Renal cortical epithelial cell (primary cell): ENCODE measurements at places on chromosomes 1 and 21.

DNA sequence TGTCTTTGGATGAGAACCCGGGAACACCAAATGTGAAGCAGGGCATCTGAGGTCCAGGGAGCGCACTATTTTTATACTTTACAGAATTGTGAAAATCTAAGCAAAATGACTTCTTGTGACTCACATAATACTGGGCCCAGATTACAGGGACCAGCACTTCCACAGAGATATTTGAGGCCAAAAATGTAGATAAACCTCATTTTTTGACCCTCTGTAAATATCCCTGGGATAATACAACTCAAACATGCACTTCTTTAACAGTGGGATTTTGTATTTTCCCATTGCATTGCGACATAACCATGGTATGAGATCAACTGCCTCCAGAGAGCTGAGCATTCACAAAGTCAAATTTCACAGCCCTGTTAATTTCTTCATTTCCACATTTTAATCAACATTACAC, 289.4 kb upstream of the ADGRL4 start:
- no peak for DNase-seq

DNA sequence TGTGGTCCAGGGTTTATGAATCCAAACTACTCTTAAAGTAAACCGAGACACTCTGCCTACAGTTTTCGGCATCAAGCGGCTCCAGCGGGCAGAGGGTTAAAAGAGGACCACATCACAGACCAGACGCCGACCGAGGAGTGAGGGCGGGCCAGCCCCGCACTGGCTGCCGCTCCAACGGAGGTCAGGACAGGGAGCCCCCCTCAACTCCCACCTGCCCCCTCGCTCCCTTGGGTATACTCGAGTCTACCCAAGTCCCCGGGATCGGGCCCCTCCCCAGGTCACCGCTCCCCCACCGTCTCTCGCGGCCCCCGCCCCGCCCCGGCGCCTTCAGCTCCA, 312 bp downstream of the ARNT start:
- DNase-seq: peak; percentile 31

- no peak for DNase-seq
Observed at GRCh38 chr1:61724506-61724812, 482 bp downstream of the TM2D1 start.

GRCh38 chr1:7960867-7961215, 670 bp upstream of the PARK7 start:
- no peak for DNase-seq

- peak; percentile 96 for DNase-seq
Observed at GRCh38 chr21:38773099-38774061, 32.3 kb upstream of the ETS2 start.

- peak; percentile 90 for DNase-seq
Observed at GRCh38 chr1:88169139-88169538, 514.9 kb upstream of the PKN2 start.

DNA sequence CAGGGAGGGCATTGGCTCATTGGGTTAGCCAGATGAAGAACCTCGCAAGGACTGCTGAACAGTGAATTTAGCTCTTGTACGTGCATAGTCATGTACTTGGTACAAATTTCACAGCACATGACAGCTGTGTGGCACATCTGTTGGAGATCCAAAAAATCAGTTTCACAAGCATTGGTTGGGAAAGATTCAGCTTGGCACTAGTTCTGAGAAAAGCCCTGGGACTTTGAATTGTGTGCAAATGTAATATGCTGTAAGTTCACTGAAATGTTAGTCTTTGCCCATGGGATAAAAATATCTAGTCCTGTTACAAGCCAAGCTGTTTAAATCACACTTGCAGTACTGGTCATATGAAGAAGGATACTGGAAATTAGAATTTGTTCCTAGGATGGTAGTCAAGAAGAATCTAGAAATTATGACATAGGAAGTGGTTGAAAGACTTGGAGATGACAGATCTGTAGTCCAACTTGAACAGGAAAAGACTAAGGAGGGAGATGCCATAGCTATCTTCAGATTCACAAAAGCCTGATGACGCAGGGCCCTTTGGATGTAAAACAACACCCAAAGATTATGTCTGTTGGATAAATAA, 19.2 kb downstream of the LAMC2 start:
- no peak for DNase-seq

GRCh38 chr1:195434566-195435203, 1173.6 kb downstream of the KCNT2 start:
- no peak for DNase-seq

GRCh38 chr1:199283794-199284193, 645.0 kb downstream of the PTPRC start:
- no peak for DNase-seq

- DNase-seq: peak; percentile 94
Observed at GRCh38 chr1:44672254-44672955, 1.9 kb downstream of the TMEM53 start.

DNA sequence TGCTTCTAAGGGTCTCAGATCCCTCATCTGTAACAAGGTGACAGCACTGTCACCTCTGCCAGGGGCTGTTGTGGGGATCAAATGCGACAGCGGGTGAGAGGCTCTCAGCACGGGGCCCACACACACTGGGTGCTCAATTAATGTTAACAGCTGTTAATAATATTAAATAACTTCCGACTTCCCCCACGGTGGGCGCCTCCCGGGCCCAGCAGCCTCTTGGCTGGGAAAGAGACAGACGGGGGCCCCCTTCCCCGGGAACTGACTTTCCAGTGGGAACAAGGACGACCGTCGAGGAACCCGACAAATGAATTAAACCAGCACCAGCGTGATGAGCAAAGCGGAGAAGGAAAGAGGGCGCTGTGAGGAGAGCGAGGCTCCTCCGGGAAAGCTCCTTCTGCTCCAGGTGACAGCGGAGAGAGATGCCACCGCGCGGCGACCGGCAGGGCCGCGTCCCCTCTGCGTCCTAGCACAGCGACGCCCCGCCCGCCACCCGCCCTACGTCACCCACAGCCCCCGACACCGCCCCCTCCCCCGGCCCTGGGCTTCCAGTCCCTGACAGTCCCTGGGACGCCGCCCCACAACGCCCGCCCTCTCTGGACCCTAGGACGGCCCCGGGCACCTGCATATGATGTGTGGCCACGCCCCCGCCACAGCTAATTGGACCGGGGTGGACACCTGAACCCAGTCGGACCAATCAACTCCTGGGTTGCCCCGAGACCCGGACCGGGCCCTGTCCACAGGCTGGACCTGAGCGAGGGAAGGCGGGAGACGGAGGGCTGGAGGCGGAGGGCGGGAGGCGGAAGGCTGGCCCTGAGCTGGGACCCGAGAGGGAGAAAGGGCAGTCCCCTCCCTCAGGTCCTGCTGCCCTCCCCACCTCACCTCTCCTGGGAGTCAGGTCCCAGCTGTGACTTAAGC, 38.2 kb downstream of the MATN1 start:
- DNase-seq: peak; percentile 40

GRCh38 chr1:30641572-30642353, 81.6 kb downstream of the MATN1 start:
- no peak for DNase-seq

DNA sequence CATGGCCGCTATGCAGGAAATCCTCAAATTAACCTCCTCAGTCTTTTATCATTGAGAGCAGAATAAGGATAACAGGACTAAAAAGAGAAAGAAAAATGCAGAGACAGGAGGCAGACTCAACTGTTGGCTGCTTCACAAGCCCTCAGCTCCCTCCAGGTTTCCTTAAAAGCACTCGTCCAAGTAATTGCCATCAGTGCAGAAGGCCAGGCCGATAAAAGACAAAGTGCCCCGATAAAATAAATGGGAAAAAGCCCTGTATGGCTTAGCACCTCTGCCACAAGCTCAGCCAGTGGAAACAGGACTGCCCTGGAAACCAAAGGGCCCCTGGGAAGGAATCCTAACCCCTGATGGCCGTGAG, 8.1 kb downstream of the S100A6 start:
- no peak for DNase-seq

DNA sequence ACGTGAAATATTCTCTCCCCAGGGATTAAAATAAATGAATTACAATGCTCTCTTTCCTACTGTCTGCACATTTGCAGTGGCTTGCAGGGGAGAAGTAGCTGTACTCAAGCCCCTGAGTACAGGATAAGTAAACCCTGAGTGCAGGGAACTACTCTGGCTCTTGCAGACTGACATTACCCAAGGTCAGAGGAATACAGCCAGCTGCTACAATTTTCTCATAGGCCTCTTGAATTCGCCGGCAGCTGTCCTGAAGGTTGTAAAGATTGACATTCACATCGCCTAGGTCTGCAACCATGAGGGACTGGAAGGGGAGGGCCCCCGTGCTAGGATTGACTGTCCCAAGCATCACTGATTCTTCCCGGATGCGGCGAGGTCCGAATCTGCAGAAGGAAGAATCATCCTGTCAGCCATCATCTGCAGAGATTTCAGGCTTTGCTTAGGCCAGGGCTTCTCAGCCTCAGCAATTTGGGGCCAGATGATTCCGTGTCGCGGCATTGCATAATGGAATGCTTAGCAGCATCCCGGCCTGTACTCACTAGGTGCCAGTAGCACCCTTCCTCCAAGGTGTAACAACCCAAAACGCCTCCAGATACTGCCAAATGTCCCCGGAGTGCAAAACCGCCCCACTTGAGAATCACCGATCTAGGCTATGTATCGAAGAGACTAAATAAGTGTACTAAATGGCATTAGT, 1.7 kb downstream of the AGMAT start:
- DNase-seq: no peak

- peak; percentile 42 for DNase-seq
Observed at GRCh38 chr1:53411541-53412152, 47.6 kb upstream of the DMRTB1 start.

GRCh38 chr1:240212556-240212955, 120.9 kb downstream of the FMN2 start:
- DNase-seq: no peak

GRCh38 chr1:115188680-115189395, 99.5 kb upstream of the TSPAN2 start:
- DNase-seq: peak; percentile 45

GRCh38 chr1:70169018-70169839, 36.1 kb downstream of the LRRC40 start:
- DNase-seq: no peak

- DNase-seq: peak; percentile 63
Observed at GRCh38 chr1:185813401-185813979, 79.3 kb downstream of the HMCN1 start.

- no peak for DNase-seq
Observed at GRCh38 chr21:41635874-41636273, 127.9 kb upstream of the TMPRSS2 start.

GRCh38 chr1:39462074-39462473, 29.4 kb upstream of the BMP8A start:
- no peak for DNase-seq

GRCh38 chr1:61580417-61580816, 144.5 kb downstream of the TM2D1 start:
- no peak for DNase-seq

DNA sequence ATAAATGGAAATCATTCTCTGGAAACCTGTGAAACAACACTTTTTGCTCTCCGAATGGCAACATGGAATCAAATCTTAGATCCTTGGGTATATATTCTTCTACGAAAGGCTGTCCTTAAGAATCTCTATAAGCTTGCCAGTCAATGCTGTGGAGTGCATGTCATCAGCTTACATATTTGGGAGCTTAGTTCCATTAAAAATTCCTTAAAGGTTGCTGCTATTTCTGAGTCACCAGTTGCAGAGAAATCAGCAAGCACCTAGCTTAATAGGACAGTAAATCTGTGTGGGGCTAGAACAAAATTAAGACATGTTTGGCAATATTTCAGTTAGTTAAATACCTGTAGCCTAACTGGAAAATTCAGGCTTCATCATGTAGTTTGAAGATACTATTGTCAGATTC, 45.7 kb downstream of the PTGFR start:
- no peak for DNase-seq

DNA sequence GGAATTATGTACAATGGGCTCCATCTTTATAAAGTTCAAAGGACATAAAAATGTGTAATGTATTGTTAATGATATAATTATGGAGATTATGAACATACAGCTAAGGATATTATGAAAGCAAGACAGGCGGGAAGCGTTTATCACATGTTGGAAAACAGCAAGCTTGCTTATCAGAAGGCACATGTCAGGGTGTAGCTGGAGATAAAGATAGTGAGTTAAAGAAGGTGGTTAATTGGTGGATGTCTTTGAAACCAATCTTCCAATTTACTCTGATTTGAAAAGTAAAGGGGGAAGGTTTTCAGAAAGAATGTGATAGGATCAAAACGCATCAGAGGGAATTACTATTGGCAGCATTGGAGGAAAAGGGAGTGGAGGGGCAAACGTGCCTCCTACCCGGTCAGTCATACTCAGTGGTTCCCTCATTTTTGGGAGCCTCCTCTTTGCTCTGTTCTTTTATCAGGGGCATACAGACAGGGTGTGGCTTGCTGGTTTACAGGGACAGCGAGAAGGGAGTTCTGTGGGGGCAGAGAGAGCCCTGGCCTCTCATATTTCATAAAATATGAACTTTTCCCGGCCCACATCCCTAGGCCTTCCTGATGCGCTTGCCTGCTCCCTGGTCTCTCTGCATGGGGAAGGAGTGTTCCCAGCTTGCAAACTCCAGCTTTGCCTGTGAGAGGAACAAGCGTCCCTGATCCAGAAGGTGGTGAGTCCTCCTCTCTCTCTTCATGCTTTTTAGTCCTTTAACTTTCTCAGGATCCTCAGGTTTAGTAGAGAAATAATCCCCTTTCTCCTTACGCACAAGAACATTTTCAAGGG, 8.0 kb upstream of the SVBP start:
- no peak for DNase-seq

DNA sequence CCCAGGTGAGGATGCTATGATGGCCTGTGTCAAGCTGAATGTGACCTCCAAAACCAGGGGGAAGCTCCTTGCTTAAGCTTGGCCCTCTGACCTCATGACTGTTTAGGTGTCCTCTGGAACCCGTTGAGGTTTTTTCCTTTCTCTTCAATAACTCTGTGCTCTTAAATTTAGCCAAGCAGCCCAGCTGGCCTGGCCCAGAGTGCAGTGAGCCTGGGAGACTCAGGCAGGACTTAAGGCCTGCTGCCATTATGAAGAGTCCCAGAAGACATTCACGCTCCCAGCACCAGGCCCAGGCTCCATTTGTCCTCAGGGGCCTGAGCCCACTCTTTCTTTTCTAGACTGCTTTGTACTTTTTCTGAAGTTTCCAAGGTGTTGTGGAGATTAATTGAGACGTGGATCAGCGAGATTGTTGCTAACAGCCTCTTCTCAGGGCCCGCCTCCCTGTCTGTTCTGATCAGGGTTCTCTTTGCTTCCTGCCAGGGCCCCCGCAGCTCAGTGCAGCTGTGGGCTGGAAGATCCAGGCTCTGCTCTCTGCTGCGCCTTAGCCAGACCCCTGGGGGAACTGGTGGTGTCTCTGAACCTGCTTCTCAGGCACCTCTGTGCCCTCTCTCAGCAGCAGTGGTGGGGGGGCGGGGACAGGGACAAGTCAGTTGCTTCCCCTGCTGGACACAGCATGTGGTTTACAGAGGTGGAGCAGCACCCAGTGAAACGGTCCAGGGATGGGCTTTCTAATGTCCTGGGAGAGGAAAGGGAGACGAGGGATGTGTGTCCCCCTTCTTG, 124.2 kb downstream of the GRIK3 start:
- no peak for DNase-seq
